Astrocyte (in vitro differentiated cells and primary cell): ENCODE measurements at places on chromosomes 5 and 9. TPM values are rescaled to one million over a fixed set of nuclear protein-coding genes. Genes with fewer than 3 reads are reported as not detected.

GRCh38 chr9:801399-802071 lies 40.0 kb upstream of the DMRT1 start:
- peak; percentile 90 for DNase-seq

GRCh38 chr9:104826911-104827310 lies 63.0 kb downstream of the NIPSNAP3B start:
- DNase-seq, result no peak

DNA sequence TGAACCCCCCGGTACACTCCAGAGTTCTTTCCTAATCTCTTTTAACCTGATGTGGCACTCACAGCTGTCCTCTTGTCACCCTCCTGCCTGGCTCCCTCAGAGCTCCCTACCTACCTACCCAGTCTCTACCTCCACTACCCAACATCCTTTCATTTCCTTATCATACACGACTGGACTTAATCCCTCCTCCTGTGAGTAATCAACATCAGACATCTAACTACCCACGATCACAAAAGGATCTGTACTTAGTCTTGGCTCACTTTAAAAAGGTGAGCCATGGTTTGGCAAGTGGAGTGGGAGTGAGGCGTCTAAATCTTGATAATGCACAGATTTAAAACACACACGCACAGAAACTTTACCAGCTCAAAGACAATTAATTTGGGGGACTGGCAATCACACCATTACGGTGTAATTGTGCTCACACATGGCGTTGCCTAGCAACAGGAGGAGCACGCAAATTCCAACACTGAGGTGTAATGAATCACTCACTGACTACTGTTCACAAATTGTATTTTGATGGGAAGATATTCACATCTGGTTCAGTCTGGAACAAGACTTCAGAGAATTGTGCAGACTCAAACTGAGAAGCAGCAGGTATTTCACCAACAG lies 235.9 kb downstream of the EPB41L4A start:
- DNase-seq, result peak; percentile 69

- no peak for DNase-seq
Measured at GRCh38 chr5:40780858-40781257, 17.3 kb downstream of the PRKAA1 start.

- peak; percentile 7 for DNase-seq
Measured at GRCh38 chr9:14769230-14769571, 46.7 kb upstream of the CER1 start.

DNA sequence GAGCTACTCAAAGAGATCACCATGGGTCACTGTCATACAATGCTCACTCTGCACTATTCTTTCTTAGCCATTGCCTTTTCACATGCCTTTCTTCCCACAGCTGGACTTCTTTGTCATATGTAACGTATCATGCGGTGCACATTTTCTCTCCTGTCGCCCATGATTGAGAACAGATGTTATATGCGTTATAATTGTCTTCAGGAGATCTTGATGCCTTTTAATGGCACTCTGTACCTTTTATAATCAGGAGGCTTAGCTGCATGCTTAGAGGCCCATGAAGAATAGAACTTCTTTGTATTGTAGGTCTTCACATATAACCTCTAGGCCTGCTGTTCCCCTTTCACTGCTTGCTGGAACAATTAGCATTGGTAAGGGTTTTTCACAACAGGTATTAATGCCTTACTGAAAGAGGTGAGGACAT lies 436.1 kb downstream of the CDH10 start:
- DNase-seq, result no peak

- DNase-seq, result no peak
Measured at GRCh38 chr5:19977099-19977498, 10.9 kb downstream of the CDH18 start.

- no peak for DNase-seq
Measured at GRCh38 chr5:179812135-179812825, 5.6 kb upstream of the MGAT4B start.

DNA sequence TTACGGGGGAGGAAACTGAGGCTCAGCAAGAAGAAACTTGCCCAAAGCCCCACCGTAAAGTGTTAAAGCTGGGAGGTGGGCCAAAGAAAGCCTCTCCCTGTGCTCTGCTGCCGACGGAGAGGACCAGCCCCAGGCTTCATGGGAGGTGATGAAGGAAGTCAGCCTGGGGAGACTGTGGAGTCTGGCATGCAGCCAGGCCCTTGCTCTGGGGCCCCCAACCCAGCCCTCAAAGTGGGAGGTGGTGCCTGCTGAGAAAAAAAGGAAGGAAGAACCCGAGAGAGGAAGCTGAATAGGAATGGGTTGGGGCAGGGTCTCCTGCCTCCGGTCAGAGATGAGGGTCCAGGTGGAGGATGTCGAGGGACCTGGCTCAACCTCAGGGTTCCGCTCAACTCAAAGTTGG lies 3.8 kb downstream of the RNF44 start:
- no peak for DNase-seq

DNA sequence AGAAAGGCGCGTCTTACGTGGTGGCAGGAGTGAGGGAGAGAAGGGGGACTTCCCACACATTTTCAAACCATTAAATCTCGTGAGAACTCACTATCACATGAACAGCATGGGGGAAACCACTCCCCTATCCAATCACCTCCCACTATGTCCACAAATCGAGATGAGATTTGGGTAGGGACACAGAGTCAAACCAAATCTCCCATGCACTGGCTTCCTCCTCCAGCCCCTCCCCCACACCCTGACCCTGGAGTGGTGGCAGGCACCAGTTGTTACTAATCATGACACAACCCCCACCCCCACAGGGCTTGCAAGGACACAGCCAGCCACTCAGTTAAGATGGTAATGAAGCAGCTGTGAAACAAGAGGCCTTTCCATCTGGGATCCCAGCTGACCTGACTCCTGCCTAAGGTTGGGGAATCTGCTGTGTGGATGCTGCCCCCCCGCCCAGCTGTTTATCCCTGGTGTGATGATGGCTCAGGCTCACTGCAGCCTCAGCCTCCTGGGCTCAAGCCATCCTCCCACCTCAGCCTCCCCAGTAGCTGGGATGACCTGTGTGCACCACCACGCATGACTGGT lies 57.1 kb upstream of the FUBP3 start:
- DNase-seq, result no peak

DNA sequence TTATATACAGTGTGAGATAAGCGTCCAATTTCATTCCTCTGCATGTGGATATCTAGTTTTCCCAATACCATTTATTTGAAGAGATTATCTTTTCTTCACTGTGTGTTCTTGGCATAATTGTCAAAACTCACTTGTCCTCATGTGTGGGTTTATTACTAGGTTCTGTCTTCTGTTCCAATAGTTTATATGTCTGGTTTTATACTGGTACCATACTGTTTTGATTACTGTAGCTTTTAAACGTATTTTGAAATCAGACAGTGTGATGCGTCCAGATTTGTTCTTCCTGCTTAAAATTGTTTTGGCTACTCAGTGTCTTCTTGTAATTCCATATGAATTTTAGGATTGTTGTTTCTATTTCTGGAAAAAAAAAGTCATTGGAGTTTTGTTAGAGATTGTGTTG lies 10.2 kb downstream of the NDUFAF2 start:
- DNase-seq, result no peak

DNA sequence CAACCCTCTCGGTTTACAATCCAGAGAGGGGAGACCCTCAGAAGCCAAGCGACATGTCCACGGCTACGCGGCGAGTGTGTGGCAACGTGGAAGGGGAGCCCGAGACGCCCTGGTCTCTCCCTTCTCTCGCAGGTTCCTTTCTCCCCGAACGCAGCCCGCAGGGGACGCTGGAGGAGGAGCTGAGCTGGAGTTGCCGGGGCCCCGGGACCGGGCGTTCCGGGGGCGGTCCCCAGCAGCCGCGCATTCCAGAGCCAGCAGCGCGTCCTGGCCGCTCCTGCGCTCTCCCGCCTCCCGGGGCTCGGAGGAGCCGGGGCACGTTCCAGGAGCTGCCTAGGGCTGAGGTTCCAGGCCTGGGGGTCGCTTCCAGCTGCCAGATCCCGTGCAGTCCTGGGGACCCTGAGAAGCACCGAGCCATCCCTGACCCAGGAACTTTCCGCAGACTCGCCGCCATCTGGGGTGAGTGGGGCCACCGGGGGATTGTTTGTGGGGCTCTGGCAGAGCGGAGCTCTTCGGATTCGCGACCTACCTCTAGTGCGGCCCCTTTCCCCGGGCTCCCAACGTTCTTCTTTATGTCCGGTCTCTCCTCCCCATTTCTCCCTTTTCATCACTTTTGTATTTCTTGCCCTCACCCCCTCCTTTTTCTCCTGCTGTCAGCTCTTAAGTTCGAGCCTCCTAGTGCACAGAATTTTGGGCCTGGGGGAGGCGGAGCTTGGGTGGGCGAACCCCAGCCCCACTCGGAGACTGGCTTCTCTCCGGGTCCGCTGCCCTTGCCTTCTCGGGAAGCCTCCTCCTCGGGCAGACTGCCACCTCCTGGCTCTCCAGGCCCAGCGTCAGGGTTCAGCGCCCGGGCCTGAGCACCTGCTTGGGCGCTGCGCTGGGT lies at the start of gene SMIM3:
Gene SMIM3, plus strand, starts transcription at position 241 of the 880 bp plus-strand sequence. CDS start 16,684 bp downstream, outside the sequence.
- peak; percentile 54 for DNase-seq

GRCh38 chr5:65296067-65296466 lies 185.7 kb downstream of the ADAMTS6 start:
- no peak for DNase-seq

DNA sequence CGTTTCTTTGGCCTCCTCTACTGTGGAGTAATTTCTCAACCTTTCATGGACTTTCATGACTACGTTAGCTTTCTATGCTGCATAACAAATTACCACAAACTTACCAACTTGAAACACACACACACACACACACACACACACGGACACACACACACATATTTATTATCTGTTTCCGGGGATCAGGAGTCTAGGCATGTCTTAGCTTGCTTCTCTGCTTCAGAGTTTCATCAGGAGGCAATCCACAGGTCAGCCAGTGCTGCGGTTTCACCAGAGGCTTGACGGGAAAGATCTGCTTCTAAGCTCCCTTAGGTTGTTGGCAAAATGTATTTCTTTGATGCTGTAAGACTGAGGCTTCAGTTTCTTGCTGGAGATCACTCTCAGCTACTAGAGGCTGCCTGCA lies 59.0 kb upstream of the C9orf72 start:
- no peak for DNase-seq

GRCh38 chr9:108618906-108619550 lies 236.8 kb downstream of the ACTL7B start:
- peak; percentile 29 for DNase-seq

DNA sequence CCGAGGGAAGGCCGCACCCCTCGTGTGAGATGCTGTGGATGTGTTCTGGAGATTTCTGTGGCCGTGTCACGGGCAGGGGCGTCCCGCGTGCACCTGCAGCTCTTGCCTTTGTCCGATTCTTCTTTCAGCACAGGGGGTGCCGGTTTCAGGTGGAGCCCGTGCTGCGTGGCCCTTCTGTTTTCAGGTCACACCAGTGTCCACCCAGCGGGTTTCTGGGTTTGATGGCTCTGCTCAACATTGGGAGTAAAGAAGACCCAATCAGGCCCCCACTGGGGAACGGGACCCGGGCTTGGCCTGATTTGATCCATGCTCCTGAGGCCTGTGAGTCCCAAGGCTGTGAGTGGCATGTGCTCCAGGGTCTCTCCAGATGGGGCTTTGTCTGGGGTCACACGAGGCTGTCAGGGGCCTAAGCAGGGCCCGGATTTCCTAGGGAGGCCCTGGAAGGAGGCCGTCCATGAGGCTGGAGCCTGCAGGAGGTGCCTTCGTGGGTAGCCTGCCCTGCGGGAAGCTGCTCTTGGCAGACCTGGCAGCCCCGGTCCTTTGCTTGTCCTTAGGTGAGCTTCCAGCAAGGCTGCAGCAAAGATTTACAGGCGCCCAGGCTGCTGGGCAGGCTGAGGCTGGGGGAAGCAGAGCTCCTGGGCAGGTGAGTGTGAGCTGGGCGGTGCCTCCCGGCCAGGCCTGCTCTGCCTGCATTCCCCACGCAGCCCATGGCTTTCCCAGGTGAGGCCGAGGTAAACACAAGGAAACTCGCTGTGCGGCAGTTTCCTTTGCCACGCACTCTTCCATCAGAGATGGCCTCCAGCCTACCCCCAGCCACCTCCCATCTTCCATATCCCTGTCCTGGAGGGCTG lies 12.8 kb downstream of the MRPL36 start:
- no peak for DNase-seq

DNA sequence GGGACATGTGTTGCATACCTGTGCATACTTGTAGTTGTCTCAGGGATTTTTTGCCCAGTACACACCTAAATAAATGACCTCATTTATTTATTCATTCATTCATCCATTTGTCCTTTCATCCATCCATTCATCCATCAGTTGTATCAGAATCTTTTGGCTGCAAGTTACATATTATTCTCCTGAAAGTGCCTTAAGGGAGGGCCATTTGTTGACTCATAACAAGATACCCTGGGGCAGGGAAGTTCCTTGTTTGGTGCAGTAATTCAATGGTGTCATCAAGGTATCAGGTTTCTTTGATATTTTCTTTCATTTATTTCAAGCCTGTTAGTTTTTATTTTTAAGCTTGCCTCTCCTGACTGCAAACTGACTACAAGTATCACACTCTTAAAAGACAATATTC lies 597.9 kb upstream of the TLE4 start:
- DNase-seq, result peak; percentile 53

DNA sequence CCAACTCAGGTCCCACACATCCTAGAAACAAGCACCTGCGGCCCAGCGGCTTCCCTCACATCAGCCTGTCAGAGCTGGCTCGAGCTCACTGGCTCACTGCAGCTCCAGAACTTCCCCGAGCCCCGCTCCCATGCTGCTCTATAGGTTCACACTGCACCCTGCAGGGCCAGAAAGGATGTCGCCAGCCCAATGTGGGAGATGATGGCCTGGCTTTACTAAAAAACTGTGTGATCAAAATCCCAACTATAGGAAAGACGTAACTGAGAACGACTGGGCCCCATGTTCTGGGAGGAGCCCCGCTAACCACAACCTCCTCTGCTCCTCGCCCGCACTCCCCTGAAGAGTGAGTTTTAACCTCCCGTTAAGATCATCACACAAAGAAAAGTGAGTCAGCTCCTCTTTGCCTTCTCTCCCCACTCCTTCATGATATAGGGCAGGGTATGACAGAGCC lies 4.6 kb downstream of the SURF4 start:
- peak; percentile 31 for DNase-seq

DNA sequence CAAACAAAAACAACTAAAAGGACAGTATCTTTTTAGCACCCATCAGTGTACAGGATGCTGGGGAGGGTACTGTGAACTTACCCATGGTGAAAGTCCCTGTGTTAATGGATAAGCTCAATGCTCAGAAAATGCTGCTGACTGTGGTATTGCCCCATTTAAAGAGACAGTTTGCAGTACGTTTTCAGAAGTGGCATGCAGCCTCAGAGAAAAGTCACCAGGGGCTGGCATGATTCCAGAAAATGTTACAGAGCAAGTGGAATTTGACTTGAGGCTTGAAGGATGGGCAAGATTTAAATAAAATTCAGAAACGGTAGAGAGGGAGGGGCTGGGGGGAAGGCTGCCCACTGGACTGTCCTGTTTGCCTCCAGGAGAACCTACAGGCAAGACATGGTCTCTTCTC lies 7.2 kb downstream of the S1PR3 start:
- DNase-seq, result no peak

GRCh38 chr5:161498531-161498930 lies 48.0 kb downstream of the GABRB2 start:
- no peak for DNase-seq

LPAR1 gene
- 11.5 and 12.7 TPM in 2 replicates for total RNA-seq

FBP2 gene
- total RNA-seq, result not detected in 2 replicates

HOMER1 gene
- 19.0 and 26.9 TPM in 2 replicates for total RNA-seq

AGXT2 gene
- not detected in 2 replicates for total RNA-seq
